ENCODE measurements at places on chromosomes 2 and 18. TPM values are rescaled to one million over a fixed set of nuclear protein-coding genes. Genes with fewer than 3 reads are reported as not detected.

The DCDC2C gene
- not detected for total RNA-seq

The KLHL30 gene
- total RNA-seq: not detected

The HNMT gene
- 21.5 TPM for total RNA-seq

The PTPN4 gene
- total RNA-seq: 49.1 TPM

The TNS1 gene
- total RNA-seq: 1,338 TPM

The EPAS1 gene
- total RNA-seq: 35.0 TPM
